ENCODE measurements at places on chromosomes 4 and X.

GRCh38 chr4:8537041-8537461, 43.1 kb upstream of the GPR78 start:
- peak; percentile 85 for DNase-seq

- DNase-seq: no peak
These were observed 703.1 kb downstream of the CENPC start for GRCh38 chr4:66842026-66842723.

DNA sequence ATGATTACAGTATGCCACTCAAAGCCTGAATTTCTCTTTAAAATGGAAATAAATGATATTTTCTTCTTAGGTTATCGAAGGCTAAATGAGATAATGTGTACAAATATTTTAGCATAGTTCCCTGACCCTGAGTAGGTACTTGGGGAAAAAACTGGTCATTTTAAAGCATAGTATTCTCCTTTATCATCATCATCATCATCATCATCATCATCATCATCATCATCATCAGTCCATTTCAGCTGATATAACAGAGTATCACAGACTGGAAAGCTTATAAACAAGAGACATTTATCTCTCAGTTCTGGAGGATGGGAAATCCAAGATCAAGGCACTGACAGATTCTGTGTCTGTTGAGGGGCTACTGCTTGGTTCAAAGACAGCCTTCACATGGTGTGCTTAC, 13.9 kb downstream of the GABRB1 start:
- no peak for DNase-seq

GRCh38 chrX:45842926-45843315, 642.2 kb upstream of the DIPK2B start:
- DNase-seq: no peak

- no peak for DNase-seq
These were observed 404.1 kb downstream of the MAPK10 start for GRCh38 chr4:85955620-85956292.

DNA sequence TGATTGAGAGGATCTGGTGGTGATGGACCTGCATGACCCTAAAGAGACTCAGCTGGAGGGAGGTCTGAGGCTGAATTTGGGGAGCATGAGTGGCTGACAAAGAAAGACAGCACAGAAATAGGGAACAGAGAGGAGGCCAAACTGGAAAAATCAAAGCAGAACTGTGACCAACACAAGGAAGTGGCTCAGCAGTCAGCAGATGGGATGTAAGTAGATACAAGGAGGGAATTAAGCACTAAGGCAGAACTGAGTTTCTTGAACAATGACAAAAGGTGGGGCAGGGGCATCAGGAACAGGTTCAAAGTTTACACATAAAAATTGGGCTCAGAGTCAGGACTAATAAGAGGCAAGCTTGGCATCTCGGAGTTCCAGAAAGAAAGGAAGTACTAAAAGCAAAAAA, 144.3 kb upstream of the KLF3 start:
- no peak for DNase-seq

- DNase-seq: no peak
These were observed 272.1 kb upstream of the HS3ST1 start for GRCh38 chr4:11700751-11701226.

- no peak for DNase-seq
These were observed 46.6 kb upstream of the PRRG1 start for GRCh38 chrX:37302569-37302968.

- DNase-seq: no peak
These were observed 102.0 kb downstream of the ELOVL6 start for GRCh38 chr4:110096405-110096804.

DNA sequence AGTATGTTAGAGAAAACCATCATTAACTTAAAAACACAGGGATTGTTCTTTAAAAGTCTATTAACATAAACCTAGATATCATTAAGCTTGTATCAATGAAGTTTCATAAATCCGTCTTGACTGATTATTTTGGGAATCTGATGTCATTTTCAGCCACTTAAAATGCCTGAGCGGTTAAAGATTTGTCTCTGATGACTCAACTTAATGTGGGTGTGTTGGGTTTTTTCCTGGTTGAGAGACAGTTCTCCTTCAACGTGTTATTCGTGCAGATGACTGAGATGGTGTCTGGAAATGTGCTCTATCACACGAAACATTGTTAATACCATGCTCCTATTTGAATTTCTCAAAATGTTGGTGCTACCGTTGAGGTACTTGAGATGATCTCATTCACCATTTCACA, 227.3 kb upstream of the TENM3 start:
- no peak for DNase-seq

DNA sequence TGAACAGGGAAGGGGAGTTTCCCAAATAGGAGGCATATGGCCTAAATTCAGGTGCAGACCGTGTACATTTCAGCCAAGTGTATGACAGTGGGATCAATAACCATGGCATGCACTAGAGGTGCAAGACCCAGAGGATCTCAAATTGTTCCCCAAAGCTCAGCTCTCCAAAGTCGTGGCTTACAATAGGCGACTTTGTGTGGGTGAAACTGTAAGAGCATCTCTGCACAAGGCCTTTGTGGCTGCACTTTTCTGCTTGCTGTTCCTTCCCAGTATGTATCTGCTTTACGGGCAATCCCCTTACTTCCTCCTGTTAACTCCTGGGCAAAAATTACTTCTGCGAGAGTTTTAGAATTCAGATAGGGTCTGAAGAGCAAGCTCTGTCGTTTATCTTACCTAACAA, 518.3 kb upstream of the ZFP42 start:
- DNase-seq: no peak

- no peak for DNase-seq
These were observed 56.1 kb downstream of the LANCL3 start for GRCh38 chrX:37627602-37628001.

DNA sequence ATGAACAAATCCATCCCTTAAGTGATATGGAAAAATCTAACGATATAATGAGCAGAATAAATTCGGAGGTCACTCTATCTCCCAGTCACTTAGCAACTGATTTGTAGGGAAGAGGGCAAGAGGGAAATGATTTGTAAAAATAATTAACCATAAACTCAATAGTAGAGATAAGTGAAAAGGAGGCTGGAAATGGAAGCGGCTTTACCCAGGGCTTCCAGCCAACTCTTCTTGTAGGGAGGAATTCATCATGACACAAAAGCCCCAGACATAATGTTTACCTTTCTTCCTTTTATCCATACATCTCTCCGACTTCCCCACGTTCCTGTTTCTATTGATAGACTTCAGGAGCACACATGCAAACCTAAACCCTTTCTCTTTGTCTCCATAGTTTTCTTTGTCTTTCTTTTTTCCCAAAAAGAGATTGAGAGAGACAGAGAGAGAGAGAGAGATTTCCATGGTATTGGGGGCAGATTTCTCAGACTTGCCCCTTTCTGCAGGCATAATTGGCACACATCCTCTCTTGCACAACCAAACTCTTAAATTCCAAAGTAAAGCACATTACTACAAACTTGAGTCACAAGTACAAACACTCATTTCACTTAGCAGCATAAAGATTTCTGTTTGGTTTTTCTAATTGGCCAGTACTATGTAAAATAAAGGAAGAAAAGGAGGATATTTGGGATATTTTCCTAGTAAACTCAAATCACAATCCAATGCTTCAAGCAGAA, 140.9 kb downstream of the MAPK10 start:
- DNase-seq: no peak

GRCh38 chr4:36173905-36174304, 70.4 kb downstream of the ARAP2 start:
- no peak for DNase-seq
